ENCODE measurements at places on chromosomes 4 and X.

DNA sequence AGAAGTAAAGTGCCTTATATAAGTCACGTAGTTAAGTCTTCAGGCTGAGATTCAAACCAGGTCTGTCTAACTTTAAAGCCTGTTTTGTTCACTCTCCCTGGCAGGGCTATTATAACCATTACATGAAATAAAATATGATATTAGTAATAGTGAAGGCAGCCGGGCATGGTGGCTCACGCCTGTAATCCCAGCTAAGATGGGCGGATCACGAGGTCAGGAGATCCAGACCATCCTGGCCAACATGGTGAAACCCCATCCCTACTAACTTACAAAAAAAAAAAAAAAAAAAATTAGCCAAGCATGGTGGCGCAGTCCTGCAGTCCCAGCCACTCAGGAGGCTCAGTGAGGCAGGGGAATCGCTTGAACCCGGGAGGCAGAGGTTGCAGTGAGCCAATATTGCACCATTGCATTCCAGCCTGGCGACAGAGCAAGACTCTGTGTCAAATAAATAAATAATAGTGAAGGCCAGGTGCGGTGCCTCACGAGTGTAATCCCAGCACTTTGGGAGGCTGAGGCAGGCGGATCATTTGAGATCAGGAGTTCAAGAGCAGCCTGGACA, 22.1 kb upstream of the SOWAHD start:
- DNase-seq, result no peak

GRCh38 chrX:39514801-39515200, 583.0 kb downstream of the BCOR start:
- DNase-seq, result no peak

- DNase-seq, result no peak
Measured at GRCh38 chrX:39470588-39471407, 627.0 kb downstream of the BCOR start.

GRCh38 chr4:108540536-108540935, 79.8 kb upstream of the RPL34 start:
- DNase-seq, result no peak

DNA sequence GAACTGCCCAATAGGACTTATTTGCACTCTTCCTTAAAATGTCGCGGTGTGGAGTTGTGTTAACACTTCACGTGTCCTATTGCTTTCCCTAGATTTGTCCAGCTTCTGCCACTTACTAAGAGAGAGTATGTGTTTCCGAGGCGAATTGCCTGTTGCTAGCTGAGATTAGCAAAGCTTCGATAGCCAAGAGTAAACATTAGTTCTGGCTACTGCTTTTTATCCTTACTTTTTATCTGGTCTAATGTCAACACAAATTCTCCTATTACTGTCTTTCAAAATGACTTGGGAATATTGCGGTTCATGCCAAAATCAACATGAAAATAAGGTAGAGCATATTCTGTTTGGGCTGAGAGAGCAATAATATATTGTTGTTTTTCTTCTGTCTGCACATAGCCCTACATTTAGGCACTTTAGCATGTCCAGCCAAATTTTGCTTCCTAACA, 90.4 kb upstream of the VEGFC start:
- no peak for DNase-seq

- no peak for DNase-seq
Measured at GRCh38 chr4:188408244-188409030, 269.2 kb downstream of the TRIML1 start.

DNA sequence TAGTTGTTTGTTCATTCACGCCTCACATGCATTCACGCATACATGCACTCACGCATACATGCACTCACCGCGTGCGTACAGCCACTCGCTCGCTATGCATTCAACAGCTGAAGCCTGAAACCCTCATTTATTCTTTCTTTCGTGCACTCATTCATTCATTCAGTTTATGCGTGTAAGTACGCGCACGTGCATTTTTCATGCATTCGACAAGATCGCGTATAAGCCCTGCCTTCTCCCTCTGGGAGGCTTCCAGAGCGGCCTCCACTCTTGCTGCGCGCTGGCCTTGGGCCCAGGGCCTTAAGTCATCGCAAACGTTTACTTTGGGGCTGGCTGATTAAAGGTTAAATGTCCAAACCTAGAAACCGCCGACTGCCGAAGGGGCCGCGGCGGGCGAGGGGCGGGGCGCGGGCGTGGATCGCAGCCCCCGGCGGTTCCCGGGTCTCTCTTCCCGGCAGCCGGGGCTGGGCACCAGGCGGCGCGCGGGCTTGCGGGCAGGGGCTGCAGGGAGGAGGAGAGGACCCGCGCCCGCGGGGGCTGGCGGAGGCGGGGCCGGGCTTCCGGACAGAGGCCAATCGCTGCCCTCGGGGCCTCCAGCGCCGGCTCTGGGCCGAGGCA, at the start of gene GYG2:
GYG2 (plus strand) TSS at position 587 of the 615 bp plus-strand sequence. CDS start 1,259 bp downstream, outside the sequence.
- DNase-seq, result no peak

DNA sequence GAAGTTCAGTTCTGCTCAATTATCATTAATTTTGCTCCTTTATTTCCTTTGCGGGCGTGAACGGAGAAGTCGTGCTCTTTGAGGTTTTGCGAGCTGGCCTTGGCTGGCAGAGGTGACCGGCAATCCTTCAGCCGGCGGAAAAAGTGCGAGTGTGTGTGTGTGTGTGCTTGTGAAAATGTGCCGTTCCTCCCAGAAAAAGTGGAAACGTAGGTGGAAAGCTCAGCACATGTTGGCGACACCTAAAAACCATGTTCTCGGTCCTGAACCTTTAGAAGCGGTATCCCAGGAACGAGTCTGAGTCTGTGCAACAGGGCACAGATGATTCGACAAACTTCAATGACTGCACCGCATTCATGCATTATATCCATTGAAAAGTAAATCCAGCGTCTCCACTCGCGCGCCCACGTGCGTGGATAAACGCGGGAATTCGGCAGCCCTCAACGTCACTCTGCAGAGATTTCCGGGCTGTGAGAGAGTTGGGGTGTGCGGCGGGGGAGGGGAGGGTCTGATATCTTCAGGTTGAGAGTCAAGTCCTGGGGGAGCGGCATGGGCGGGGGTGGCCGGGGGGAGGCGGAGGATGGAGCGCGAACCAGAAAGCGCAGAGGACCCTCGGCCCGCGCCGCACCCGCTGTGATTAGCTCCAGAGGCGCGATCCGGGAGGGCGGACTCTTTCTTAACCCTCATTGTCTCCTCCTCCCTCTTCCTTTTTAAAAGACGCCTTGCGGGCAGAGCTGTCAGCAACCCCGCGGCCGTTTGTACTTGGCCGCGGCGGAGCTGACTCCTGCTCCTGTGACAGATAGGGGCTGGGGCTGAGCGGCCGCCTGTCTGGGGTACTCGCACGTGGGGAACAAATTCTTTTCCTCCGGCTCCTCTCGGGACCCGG, at the start of gene SHISA3:
SHISA3 (plus strand) TSS at position 737 of the 883 bp plus-strand sequence. CDS start 569 bp downstream, outside the sequence.
- no peak for DNase-seq

DNA sequence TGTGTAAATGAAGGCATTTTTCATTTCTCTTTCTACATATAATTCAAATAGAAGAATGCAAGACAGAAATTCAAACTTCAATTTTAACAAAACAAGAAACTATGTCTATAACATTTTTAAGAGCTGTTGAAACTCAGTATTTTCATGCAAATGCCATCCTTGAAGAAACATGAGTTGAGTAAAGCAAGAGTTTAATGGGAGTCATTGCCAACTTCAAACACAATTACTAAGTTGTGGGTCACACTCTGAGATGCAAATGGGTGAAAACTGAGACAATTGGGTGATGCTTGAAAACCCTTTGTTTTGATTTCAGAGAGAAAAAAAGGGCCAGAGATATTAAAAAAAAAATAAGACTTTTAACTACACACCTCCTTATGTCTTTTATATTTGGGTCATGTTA, 865.9 kb downstream of the FAT4 start:
- DNase-seq, result no peak

DNA sequence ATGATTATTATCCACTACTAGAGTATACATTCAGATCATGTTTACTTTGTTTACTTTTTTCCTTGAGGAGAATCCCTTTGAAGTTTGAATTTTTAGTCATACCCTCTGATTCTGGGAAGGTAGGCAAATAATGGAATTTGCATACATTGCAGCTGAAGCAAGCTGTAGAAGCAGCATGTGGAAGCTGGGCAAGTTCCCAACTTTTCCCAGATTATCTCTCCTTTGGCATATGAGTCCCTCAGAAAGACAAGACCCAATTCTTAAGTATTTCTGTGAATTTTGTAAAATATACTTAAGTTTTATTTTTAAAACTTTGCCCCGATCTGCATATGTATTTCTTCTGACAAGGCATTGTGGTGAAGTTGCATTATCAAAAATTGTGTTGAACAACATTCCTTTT, 94.9 kb downstream of the CNKSR2 start:
- no peak for DNase-seq

DNA sequence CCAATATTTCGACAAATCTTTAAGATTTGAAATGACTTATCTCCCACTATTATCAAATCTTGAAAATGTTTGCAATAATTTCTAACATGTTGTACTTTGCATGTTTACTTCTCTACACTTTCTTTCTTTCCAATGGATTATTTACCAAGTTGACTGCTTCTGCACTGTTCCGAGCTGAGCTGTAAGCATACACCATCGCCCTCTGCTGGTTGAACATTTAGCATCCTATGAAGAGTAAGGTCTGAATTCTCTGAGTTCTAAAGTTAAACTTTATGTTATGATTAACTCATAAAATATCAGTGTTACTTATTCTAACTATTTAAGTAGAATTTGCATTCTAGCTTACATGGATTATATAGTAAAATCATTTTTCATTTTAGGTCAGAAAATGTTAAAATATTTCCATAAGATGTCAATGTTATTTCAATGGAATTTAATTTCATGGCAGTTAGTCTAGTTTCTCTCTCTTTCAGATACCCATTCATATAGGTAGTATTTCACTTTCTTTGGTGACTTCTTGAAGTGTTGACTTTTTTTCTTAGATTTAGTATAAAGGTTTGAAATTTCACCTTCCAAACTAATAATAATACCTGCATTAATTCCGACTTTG, 137.4 kb downstream of the DKK2 start:
- DNase-seq, result no peak

DNA sequence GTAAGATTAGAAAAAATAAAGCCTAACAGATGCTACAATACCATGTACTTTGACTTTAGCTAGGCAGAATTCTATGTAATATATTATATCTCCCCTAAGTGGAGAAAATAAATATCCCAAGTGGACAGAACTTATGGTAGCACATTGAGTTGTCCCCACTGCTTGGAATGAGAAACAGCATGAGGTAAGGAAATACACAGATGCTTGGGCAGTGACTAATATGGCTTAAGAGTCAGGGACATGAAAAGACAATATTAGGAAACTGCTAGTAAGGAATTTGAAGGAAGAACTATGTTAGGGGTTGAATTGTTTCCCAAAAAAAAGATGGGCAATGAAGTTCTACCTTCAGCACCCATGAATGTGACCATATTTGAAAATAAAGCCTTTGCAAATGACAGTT, 2265.1 kb downstream of the PCDH7 start:
- no peak for DNase-seq

GRCh38 chr4:149398993-149399392, 416.6 kb downstream of the IQCM start:
- DNase-seq, result no peak

- no peak for DNase-seq
Measured at GRCh38 chr4:152064282-152064681, 303.5 kb upstream of the GATB start.

GRCh38 chr4:186144946-186145569, 40.6 kb downstream of the FAM149A start:
- DNase-seq, result no peak

DNA sequence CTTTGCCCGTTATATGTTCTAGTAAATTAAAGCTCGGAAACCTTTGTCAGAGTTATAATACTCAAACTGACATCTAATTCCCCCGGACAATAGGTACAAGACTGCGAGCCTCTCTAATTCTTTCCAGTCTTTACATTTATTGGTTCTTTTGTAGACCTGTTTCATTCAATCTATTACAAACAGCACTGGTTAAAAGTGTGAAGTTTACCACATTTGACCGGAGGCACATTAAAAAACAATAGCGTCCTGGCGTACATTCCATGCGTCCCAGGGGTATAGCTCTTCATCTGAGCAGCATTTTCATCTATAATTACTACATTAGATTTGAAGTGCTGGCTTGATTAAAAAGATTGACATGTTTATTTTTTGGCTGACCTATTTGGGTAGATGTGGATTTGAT, 49.9 kb upstream of the TENM3 start:
- no peak for DNase-seq

GRCh38 chr4:24570574-24571236, 13.6 kb downstream of the DHX15 start:
- DNase-seq, result no peak

DNA sequence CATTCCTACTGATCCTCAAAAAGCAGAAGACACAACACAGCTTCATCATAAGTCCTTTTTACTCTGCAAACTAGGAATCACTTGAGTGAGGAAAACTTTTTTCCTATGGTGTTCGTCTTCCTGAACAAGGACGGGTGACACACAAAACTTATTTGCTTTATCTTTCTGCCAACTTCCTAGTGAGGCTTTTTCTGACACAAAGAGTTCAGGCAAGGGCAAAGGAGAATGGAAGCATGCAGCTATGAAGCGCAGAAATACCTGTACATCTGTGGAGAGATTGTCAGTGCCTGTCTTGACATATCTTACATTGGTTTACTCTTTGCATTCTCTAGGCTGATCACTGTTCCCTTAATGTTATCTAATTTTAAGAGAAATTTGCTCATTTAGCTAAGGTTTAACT, 548.0 kb upstream of the IGFBP7 start:
- no peak for DNase-seq
